ENCODE measurements at places on chromosomes 7 and 10.

DNA sequence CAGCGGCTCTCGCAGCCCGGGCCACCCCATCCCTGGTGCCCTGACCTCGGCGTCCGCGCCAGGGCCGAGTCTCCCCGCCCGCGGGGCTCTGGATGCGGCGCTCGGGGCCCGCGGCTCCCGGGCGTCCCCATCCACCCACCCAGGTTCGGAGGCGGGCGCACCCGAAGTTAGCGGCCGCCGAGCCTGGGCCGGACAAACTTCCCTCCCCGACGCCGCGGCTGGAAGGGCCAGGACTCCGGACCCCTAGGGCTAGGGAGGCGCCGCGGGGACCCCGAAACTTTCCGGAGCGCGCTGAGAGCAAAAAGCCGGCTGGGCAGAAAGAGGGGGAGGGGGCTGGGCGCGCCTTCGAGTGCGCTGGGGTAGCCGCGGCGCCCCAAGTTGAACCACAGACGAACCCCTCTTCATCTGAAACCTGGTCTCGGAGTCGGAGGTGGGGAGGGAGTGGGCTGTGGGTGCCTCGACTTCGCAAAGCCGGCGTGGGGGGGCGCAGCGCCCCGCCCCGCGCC lies 3.7 kb upstream of the ELFN1 start:
- no peak for ATAC-seq

- ATAC-seq, result no peak
Measured at GRCh38 chr7:133858311-133858710, 268.8 kb upstream of the LRGUK start.

DNA sequence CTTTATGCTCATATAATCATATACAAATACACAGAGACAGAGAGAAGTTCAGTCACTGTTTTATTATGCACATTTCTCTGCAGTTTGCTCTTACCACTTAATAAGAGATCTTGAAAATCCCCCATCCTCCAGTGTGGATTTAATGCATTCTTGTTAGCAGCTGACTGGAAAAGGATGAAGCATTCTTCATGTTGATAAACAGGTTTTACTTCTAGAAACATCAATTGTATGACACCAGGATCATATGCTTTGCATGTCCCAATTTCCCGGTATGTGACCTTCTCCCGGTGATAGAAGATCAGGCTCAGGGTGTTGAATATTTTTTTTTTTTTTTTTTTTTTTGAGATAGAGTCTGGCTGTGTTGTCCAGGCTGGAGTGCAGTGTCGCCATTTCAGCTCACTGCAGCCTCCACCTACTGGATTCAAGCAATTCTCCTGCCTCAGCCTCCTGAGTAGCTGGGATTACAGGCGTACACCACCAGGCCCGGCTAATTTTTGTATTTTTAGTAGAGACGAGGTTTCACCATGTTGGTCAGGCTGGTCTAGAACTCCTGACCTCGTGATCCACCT lies 6.2 kb upstream of the CREB3L2 start:
- ATAC-seq, result no peak

- ATAC-seq, result no peak
Measured at GRCh38 chr10:96670786-96671185, 49.5 kb downstream of the PIK3AP1 start.

DNA sequence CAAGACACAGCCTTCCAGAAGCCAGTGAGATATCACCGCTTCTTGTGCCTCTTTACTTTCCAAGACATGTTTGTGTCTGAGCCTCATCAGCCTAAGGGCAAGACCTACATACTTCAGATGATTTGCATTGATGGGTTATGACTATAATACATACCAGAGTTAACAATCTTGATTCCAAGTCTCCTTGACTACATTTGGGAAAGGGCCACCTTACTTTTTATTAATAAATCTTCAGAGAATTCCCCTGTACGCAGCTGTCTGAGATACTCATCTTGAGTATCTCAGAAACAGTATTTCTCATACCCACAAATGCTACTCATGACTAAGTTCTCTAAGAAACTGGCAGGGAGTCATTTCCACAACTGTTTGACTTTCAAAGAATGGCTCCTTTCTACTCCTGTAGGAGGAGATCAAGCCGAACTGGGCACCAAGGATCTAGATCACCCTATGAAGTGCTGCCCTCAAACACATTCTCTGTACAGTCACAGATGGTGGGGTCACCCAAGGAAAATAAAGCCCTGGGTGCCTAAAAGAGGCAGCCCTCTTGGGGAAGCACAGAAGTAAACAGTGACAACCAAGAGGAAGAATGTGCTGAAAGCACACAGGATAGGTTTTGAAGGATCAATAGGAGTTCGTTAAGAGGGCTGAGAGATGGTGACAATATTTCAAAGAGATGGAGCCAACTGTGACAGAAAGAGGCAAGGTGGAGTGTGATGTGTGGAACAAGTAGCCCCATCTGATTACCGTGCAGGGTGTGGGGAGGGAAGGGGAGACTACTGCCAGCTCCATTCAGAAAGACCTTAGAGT lies 138.9 kb downstream of the JAZF1 start:
- ATAC-seq, result peak; percentile 29

GRCh38 chr7:87445897-87446296 lies 29.6 kb downstream of the ABCB4 start:
- ATAC-seq, result no peak

GRCh38 chr7:88090671-88091070 lies 129.2 kb downstream of the SRI start:
- ATAC-seq, result no peak

- ATAC-seq, result peak; percentile 74
Measured at GRCh38 chr7:114554781-114555537, 140.3 kb downstream of the FOXP2 start.

- ATAC-seq, result no peak
Measured at GRCh38 chr10:59068581-59069191, 107.8 kb upstream of the PHYHIPL start.

- ATAC-seq, result no peak
Measured at GRCh38 chr7:98935811-98936210, 57.5 kb downstream of the TRRAP start.

- no peak for ATAC-seq
Measured at GRCh38 chr10:102283488-102283887, 38.2 kb downstream of the GBF1 start.

- ATAC-seq, result no peak
Measured at GRCh38 chr7:128755075-128755818, 16.1 kb downstream of the CALU start.

DNA sequence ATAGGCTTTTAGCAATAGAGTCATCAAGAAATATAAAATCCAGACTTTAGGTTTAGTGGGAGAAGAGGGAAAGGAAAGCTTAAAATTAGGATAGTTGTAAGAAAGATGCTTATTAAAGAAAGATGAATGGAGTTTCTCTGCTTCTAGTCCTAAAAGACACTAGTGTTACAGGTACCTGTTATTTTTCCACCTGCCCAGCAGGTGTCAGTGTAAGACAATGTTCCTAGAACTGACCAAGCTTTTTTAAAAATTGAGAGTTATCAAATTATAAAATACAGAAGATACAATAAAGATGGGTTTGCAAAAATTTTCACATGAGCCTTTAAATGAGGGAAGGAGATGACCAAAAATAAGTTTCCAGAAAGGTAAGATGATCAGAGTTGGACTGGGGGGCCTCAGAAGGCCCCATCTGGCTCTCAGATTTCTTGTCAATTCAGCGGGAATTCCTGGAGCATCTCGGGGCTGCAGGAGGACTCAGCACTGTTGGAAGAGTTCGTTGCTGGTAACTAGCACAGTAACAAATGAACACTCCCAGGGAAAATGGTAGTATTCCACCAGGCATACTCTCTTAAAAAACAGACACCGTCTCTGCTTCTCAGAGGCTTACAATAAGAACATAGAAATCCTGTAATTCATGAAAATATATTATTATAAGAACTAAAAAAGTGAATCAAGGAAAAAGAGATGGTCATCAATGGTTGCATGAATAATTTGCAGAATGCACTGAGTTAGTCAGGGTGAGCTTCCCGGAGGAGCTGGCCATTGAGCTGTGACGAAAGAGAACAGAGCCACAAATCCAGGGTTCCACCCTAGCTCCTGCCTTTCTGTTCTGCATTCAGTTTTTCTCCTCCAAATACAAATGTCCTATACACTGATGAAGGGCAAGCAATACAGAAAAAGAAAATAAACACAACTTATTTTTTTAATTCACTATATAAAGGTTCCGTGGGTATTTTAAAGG lies 71.8 kb upstream of the PIK3CG start:
- ATAC-seq, result no peak

GRCh38 chr10:52440612-52441285 lies 126.7 kb downstream of the DKK1 start:
- ATAC-seq, result no peak

GRCh38 chr7:106493041-106493731 lies 167.8 kb downstream of the CCDC71L start:
- ATAC-seq, result no peak

- no peak for ATAC-seq
Measured at GRCh38 chr7:137519947-137520346, 176.4 kb upstream of the PTN start.

- ATAC-seq, result no peak
Measured at GRCh38 chr7:95996174-95996573, 223.8 kb downstream of the DYNC1I1 start.

- ATAC-seq, result no peak
Measured at GRCh38 chr10:58721601-58722281, 209.1 kb downstream of the BICC1 start.

DNA sequence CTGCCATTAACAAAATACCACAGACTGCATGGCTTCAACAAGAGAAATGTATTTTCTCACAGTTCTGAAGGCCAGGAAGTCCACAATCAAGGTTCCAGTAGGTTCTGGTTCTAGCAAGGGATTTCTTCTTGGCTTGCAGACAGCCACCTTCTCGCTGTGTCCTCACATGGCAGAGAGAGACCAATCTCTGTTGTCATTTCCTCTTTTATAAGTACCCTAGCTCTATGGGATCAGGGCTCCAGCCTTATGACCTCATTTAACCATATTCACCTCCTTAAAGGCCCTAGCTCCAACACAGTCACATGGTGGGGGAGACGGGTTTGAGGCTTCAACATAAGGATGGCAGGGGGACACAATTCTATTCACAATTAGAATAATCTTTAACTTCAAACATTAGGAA lies 23.6 kb downstream of the ABI1 start:
- no peak for ATAC-seq

GRCh38 chr10:14285941-14286560 lies 44.7 kb downstream of the FRMD4A start:
- no peak for ATAC-seq

DNA sequence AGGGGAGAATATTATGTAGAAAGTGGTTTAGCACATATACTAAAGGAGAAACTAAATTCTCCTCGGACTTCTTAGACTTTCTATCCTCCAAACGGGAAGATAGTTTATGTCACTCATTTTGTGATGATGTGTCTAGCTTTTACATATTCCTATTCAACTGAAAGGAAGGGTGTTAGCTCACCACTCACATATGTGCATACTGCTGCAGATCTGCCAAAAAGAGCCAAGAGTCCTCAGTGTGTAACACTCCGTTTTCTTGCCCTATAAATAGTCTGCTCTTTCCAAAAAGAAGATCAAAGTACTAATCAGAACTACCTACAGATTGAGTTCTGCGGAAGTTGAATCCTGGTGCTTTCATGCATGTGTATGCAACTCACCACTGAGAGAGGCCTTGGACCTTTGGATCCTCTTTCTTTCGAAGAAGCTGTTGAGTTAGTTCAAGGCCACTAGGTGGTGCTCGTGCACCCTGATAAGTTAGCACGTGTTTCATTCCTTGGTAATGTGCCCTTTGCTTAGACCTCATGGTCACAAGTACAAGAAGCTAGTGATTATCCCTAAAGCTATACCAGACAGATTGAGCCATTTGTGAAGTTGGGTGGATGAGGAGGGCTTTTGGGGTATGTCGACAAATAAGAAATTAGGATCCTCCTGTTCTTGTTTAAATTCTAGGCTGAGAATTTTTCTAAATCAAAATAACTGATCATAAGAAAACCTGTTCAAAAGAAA lies 14.1 kb downstream of the YAE1 start:
- peak; percentile 83 for ATAC-seq

GRCh38 chr10:21336476-21337170 lies 188.9 kb downstream of the SKIDA1 start:
- peak; percentile 57 for ATAC-seq

DNA sequence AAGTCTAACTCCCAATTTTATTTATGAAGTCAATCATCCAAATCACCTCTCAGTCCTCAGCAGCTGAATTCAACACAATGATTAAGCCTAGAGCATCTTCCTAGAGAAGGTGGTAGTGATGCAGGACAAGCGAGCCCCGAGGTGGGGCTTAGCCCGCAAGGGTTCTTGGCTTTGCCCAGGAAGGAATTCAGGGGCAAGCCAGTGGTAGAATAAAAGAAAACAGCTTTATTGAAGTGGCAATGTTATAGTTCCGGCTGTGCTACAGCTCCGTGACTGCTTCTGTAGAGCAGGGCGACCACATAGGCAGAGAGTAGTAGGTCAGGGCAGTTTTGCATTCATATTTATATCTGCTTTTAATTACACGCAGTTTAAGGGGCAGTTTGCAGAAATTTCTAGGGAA lies 18.1 kb downstream of the IL2RA start:
- ATAC-seq, result no peak

- no peak for ATAC-seq
Measured at GRCh38 chr7:50293509-50294179, 10.9 kb upstream of the IKZF1 start.

- no peak for ATAC-seq
Measured at GRCh38 chr10:14052931-14053330, 277.8 kb downstream of the FRMD4A start.

- no peak for ATAC-seq
Measured at GRCh38 chr10:132961420-132961786, 19.0 kb upstream of the CFAP46 start.

DNA sequence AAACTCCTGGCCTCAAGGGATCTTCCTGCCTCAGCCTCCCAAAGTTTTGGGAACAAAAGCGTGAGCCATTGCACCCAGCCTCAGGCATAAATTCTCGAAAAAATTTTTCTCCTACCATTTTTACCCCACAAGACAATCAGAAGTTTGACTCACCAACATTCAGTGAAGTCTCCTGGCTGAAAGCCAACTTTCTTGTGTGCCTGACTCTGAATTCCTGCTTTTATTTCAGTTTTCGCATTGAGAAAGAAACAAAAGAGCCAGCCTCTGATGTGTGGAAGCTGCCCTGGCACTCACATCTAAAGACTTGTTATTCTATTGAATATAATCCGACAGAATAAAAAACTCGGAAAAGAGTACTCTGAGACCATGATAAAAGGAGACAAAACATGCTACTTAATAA lies 402.9 kb downstream of the MAGI2 start:
- ATAC-seq, result no peak

GRCh38 chr7:34755008-34755407 lies 97.0 kb downstream of the NPSR1 start:
- ATAC-seq, result no peak

DNA sequence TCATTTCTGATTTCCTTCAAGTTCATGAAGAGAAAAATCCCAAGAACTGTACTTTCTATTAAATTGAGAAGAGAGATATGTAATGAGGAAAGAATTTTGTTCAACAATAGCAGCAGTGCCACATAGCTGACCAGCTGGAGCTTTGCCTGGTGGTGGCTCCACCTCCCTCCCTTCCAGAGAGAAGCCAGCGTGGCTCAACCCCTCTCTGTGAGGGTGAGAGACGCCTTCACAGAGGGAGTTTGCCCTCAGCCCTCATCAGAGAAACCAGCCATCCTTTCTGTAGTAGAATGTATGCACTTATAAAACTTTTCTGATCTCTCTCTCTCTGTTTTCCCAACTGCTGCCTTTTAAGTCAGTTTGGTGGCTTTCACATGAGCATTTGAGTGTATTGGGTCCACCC lies 20.5 kb upstream of the COL1A2 start:
- peak; percentile 90 for ATAC-seq

GRCh38 chr7:36395171-36395894 lies 5.7 kb downstream of the ANLN start:
- no peak for ATAC-seq
